ENCODE measurements at places on chromosomes 13 and 19.

DNA sequence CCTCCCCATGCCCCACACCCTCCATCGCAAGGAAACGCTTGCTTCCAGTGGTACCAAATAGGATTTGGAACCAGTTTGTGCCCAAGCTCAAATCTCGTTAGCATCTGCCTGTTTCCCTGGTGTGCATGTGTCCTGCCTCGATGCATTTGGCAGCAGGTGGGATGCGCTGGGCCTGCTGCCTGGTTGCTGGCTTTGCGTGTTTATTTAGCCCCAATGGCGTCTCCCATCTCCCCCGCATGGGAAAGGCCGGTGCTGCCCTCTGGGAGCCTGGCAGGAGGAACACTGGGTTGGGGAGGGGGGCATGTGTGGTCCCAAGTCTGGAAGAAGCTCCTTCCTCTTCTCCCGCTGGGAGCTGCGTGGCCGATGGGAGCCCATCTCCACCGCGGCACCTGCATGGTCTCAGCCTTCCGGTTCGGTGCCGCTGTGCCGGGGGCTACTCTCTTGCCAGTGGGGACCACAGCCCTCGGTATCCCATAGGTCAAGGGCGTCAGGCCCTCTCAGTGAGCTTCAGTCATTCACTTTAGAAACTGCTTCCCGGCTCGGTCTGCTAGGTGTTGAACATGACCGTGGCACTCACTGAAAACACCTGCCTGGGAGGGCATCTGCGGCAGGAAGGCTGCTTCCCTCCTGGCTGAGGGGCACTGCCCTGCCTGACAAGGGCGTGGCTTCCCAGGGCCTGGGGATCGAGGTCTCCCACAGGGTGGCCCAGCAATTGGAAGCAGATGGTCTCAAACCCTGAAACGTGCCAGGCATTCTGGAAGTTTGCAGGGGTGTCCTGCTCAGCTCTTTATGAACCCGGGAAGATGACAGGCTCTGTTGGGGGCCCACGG, 11.8 kb upstream of the F7 start:
- DNase-seq = no peak

DNA sequence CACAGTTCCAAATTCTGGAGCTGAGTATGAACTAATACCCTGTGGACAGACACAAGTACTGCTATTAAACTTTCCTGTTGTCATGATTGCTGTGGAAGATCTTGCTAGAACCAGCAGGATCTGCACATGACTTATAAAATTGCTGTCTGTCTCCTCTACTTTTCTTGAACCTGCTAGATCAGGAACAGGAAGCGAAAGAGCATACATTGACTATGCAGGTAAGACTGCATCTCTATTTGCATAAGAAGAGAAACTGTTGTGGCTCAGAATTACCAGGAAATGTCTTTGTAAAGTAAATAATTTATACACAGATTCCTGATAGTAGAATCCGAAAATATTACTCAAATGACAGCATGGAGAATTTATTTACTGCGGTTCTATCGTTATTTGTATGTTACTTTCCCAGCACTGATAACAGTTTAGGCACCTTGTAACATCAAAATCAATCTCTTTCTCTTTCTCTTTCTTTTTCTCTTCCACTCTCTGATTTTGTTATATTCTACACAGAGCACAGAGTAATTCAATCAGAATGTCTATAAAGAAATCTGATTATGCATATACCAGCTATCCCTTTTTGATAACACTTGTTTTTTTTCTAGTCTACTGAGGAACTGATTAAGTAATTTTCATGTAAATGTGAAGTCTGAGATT, 226.5 kb downstream of the MYO16 start:
- DNase-seq = no peak

GRCh38 chr19:41436674-41436951, 3.1 kb downstream of the DMAC2 start:
- no peak for DNase-seq

- DNase-seq = no peak
Measured at GRCh38 chr13:111338841-111339240, 18.4 kb downstream of the TEX29 start.

GRCh38 chr19:51145916-51146493, 3.9 kb downstream of the SIGLEC7 start:
- no peak for DNase-seq

- no peak for DNase-seq
Measured at GRCh38 chr13:37816276-37816675, 53.3 kb downstream of the TRPC4 start.

DNA sequence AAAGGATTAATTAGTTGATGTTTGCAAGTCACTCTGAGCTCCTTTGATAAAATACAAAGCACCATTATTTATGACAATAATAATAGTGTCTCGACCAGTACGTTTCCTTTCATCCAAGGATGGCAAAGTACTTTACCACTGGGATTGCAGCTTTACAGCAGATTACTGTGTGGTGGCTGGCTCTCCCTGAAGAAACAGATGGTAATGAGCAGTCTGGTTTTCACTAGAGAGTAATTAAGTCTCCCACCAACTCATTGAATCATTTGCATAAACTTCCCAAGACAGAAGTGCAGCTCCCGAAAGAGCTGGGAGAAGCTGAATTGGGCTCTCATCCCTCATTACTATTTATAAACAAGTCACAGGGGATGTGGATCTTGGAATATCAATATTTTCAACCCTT, 48.7 kb downstream of the KLF5 start:
- DNase-seq = no peak

- DNase-seq = no peak
Measured at GRCh38 chr13:20401931-20402856, 123.5 kb downstream of the CRYL1 start.

DNA sequence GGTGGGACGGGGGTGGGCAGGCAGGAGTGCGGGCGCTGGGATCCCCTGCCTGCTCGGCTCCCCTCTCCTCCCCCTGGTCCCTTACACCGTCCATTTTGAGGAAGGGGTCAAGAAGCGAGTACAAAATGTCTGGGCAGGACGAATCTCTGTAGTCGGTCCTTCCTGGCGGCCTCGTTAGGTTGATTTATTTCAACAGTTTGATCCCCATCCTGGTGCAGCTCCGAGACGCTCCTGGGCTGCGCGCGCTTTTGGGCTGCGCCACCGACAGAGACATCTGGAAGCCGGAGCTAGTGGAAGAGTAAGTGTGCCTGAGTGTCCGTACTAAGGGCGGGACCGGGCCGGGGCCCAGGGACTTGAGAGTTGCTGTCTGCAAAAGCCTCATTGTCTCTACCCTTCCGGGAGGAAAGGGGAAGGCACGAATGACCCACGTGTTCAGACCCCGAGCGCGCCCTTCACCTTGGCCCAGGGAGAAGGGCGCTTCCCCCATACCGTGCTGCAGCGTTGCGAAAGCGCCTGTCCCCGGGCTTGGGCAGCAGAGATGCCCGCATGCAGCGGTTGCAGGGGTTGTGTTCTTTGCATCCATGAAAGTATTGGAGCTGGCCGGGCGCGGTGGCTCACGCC, 1.8 kb downstream of the ZNF114 start:
- DNase-seq = peak; percentile 81

DNA sequence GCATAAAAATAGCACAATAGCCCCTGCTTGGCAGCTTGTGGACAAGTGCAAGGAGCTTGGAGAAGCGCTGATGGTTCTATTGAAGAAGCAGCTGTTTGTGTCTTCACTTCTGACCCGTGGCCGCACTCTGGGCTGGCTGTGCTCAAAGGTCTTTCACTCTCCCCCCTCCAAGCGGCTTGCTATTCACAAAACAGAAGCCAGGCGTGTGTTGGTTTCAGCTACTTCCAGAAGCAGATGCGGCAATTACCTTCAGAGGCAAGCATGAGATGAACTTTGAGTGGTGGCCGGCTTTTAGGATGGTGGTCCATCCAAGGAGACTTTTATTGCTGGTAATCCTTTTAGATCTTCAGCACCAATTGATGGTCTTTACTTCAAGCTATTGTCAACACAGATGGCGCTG, 188.5 kb upstream of the ARGLU1 start:
- no peak for DNase-seq

DNA sequence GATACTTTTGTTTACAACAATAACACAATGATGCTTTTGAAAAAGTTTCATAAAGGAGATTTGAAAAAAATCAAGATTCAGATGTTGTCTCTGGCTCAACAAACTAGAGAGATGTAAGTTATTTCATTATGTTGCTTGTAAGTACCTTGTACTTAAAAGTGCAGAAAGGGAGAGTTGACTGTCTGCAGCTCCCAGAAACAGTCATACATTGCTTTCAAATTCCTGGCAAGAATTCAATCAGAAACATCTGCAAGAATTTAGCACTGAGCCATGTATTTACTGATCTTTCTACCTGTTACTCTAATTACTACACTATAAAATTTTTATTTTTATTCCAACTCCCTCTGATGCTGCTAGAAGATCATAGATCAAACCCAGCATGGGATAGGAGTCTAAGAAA, 1261.3 kb upstream of the SPRY2 start:
- DNase-seq = no peak

- no peak for DNase-seq
Measured at GRCh38 chr19:9856609-9857008, 21.5 kb downstream of the PIN1 start.
